ENCODE measurements at places on chromosomes 7 and 10.

- DNase-seq: no peak
These were observed 343.9 kb downstream of the RNLS start for GRCh38 chr10:88239212-88239611.

DNA sequence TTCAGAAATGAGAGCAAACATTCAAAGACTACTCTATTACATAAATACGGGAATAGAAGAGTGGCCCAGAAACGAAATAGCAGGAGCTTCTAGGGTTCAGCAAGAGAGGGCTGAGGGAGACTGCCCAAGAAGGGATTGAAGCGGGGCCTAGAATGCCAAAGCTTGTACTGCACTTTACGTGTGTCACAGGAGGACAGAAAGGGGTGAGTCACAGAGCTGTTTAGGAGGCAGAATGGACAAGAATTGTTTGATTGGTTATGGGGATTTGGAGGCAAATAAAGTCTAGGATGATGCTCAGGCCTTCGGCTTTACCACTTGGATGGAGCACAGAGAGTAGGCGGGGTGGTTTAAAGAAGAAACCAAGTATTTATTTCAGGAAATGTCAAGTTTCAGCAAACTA is 11.3 kb upstream of the FXYD4 start:
- no peak for DNase-seq

DNA sequence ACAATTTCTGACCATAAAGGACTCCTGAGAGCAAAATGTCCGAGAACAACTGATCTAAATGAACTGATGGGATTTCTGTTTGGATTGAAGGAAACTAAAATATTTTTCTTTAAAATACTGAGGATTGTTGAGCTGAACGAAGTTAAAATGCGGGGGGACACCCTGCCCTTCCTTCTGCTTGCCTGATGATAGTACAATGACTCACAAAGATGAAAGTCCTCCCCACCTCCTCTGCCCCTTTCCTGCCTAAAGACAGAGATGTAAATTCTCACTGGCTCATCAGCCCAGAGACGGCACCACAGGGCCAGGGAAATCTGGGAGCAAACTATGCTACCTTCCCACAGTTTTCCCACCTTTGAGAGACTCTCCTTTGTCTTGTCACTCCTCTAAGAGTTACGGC is 180.6 kb downstream of the PHTF2 start:
- DNase-seq: no peak

GRCh38 chr7:70698219-70698832 is 433.6 kb upstream of the GALNT17 start:
- no peak for DNase-seq

DNA sequence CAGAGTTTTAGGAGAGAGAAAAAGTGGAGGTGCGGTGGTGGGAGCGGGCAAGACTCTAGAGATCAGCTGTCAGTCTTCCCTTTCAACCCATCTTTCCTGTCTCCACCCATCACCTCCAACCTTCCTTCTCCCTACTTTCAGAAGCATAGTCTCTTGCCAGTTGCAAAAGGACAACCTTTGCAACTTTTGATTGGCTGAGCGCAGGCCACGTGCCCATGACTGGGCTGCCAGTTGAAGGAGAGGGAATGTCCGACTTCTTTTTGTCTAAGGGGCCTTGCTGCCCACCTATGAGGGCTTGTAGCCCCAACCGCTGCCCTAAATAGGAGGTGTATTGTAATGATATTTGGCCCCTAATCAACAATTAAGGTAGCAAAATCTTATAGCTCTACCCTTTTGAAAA is 12.6 kb downstream of the CYP26A1 start:
- no peak for DNase-seq

DNA sequence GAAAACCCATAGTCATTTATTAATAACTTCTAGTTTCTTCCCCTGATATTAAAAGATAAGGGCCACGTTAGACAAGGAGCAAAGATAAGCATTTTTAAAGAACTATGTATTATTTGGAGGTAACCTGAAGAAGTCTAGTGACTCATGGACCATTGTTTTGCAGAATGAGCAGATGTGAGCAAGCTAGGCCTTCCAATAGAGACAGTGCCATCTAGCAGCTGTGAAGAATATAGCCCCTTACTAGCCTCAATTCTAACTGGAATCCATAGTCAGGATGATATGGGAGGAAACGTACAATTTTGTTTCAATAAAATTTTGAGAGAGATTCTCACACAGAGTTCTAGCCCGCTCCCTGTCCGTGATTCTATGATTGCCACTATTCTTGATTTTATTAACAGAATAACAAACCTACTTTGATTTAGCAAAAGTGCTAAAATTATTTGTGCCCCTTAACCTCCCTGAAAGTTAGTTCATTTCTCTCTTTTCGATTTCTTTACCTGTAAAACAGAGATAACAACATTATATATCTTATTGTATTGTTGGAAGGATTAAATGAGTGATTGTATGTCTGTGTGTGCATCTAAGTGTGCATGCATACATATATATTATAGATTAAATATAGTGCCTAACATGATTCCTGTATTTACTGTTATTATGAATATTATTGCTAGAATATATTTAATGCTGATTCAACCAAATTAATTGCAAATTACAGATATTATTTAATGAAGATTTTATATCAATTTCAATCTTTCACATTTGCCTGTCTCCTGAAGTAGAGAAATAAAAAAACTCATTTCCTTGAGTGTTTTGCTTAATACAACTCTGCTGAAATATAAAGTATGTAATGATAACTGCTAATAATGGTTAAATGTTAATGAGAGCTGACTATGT is 22.7 kb downstream of the FAM237B start:
- no peak for DNase-seq

- DNase-seq: no peak
These were observed 5.8 kb downstream of the TMEM184A start for GRCh38 chr7:1550005-1550845.

DNA sequence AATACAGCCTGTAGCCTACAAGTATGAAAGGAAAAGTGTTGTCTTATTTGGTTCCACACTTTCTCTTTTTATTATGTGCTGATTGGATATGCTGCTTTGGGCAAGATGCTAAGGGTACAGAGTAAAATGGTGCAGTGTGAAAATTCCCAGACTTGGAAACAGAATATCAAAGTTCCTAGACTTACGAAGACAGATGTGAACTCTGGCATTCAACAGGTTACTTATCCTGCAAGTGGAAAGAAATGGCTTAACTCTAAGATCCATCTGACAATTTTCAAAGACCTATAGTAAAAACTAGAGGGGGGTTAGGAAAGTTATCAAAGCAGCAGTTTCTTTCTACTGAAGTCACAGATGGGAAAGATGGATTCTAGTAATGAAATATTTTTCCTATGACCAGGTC is 24.1 kb downstream of the CUTC start:
- no peak for DNase-seq

DNA sequence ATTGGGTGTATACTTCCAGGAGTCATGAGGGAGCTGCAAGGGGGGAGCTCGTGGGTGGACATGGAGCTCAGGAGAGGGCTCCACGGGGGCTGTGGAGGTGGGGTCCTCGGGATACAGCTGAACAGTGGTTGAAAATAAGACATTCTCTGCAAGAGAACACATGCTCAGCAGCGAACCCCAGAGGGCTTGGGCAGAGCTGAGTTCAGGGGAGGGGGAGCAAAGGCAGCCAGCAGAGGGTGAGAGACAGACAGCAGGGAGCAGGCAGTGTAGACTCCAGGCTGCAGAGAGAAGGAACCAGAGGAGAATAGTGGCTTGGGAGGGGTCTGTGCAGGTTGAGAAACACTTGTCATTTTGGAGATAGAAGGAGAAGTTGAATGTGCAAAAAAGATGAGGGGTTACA is 73.0 kb upstream of the LRRC18 start:
- DNase-seq: no peak

- no peak for DNase-seq
These were observed 755 bp downstream of the FAM171A1 start for GRCh38 chr10:15370212-15370855.

DNA sequence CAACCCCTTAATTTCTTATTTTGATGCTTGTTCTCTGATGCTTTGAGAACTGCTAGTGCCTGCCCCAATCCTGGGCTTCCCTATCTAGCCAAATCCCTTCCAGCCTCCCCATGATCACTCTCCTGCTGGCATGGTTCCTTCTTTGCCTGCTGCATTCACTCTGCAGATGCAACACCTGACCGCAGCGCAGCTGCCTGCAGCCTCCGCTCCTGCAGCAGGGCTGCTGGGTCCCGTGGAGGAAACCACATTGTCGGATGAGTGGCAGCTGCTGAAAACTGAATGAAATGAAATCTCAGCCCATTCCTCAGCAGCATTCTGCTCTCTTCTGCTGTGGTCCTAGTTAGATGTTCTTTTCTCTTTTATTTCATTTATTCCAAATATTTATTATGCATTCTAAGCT is 320.3 kb downstream of the CCDC3 start:
- DNase-seq: no peak

GRCh38 chr10:97332591-97333350 is 1.8 kb downstream of the FRAT2 start:
- no peak for DNase-seq

- no peak for DNase-seq
These were observed 43.4 kb upstream of the GHITM start for GRCh38 chr10:84095811-84096497.

DNA sequence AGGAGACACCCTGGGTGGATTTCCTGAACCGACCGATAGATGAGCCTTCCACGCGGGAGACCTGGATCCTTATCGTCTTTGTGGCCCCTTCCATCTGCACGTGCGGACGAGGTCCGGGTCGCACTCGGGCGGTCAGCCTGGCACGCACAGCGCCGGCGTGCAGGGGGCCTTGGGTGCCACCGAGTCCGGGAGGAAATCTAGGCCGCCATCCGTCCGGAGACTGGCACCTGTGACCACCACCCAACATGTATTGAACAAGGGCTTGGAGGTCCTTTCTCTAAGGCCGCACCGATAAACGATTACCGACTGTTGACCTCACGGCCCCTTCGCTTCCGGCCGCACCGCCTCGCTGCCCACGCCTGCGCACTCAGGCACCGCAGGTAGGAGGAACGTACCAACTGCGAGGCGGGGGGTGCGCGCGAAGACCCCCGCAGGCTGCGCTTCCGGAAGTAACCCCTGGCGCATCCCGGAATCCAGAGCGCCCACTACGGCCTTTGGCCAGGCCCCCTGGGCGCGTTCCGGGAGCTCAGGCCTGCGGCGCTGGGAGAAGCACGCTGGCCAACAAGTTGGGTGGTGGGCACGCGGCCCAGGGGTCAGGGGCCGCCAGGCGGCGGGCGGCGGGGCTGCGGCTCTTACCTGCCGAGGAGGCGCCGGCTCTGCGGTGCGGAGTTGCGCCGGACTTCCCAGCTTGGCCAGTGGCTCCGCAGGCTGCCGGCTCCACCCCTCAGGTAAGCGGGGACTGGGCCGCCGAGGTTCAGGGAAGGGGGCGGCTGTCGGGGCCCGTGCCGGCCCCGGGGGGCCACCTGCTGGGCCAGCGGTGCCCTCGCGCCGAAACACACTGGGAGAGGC is at the start of the genes ACTR3C and LRRC61:
Gene ACTR3C, minus strand, starts transcription at position 713 of the 849 bp plus-strand sequence. CDS start 28,249 bp downstream, outside the sequence.
Gene LRRC61, plus strand, starts transcription at position 523 of the 849 bp plus-strand sequence. CDS start 13,507 bp downstream, outside the sequence.
- DNase-seq: peak; percentile 39

DNA sequence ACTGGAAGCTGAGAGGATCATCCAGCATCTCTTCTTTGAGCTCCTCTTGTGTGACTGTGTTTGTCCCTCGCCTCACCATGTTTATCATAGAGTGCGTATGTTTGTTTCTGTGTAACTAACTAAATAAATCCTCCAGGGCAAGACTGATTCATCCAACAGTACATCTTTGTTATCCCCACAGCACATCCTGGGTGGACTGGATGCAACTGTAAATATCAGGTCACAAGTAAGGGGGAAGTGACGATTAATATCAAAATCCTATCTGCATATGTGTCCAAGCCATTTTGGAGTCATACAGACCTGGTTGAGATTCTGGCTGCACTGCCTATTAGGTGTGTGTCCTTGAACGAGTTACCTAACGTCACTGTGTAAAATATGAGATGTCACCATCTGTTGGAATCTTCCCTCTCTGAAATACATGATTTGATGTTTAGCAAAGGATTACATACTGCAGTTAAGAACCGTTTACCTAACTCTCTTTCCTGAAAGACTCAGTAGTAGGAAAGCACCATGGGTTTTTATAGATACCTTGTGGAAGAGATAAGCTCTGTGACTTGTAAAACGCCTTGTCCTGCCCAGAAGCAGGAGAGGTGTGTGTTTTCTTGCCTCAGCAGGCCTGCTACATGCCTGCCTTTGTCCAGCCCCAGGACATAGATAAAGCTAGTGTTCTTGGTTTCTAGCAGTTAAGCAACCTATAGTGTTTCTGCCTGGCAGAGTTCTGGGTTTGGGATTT is 25.8 kb downstream of the WBP1L start:
- DNase-seq: no peak

- no peak for DNase-seq
These were observed 11.4 kb downstream of the GIMAP6 start for GRCh38 chr7:150620617-150621371.

DNA sequence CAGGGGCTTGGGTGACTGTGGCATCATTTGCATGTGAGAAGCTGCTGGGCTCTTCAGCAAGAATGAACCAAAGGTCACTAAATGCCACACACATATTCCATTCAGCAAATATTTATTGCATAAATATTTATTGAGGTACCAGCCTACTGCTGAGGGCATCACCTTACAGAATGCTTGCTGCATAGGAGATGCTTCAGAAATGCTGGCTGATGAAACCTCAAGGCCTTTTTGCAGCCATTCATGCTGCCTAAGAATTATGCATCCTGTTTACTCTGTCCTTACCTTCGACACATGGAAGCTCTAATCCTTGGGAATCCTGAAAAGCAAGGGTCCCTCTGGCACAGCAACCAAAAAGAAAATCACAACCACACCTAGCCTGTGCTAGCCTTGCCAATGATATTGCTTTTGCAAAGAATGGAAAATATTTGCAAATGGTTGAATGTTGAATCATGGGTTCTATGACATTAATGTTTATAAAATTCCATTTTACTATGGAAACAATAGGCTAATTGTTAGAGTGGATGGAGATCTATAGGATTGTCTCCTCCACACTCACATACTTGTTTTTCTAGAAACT is 79.6 kb downstream of the PCGF5 start:
- DNase-seq: no peak

DNA sequence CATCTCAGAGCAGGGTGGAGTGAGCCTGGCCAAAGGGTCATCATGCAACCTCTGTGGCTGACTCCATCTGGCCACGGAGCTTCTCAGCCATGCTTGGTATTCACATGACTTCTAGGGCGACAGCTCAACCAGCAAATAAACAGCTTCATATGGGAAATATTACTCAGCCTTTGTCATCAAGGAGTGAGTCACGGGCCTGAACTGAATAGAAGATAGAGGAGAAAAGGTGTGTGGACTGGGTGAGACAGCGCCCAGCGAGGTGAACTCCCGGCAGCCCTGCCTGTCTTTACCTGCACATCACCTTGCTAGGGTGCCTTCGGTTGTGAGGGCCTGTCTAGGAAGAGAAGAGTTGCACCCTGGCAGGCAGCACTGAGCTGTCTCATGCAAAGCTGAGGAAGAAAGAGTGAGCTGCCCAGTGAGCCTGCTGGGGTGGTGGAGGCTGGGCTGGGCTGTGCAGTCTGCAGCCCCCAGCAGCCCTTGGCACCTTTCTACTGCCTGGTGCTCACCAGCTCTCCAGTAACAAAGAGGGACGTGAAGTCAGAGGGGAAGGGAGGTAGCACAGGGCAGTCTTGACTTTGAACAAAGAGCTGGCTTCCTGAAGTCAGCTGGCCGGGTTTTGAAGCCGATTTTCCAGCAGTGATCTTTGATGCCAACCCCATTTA is 114.2 kb downstream of the EGFR start:
- no peak for DNase-seq

GRCh38 chr7:1850111-1850975 is 180.3 kb downstream of the ELFN1 start:
- DNase-seq: no peak

- no peak for DNase-seq
These were observed 109.9 kb downstream of the AHR start for GRCh38 chr7:17408245-17408903.

Data from stimulated activated CD8-positive, alpha-beta memory T cell treated with anti-CD3 and anti-CD28 coated beads, Interleukin-4, amount 100 ng/mL, for 1 hour (primary cell).